Cardiac septum (tissue), 1 donor: ENCODE measurements at places on chromosomes 1 and 21. TPM values are rescaled to one million over a fixed set of nuclear protein-coding genes. Genes with fewer than 3 reads are reported as not detected.

GRCh38 chr1:86706018-86706635 is 1.8 kb downstream of the SH3GLB1 start:
- no peak for DNase-seq

DNA sequence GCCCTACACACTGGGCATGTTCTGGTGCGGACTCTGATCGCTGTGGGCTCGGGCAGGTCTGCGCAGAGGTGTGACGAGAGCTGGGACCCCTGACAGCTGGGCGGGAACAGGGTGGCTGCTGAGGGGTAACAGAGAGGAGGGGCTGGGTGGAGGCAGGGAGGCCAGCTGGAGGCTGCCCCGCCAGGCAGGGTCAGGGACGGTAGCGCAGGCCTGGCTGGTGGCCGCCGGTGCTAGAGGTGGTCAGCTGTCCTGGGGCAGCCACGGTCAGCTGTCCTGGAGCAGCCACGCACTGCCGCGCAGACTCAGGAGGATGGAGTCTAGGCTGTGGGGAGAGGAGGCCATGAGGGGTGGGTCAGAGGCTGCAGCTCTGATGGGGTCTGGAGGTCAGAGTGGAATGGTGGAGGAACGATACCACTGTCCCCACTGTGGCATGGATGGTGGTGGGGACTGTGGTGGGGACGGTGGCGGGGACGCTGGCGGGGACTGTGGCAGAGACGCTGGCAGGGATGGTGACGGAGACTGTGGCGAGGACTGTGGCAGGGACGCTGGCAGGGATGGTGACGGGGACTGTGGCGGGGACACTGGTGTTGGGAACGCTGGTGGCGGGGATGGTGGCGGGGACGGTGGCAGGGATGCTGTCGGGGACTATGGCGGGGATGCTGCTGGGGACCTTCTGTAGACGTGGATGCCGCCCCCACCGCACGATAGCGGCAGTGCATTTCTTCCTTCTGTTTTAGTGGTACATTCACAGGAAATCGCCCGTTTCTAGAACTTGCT is 21.3 kb upstream of the LRRC3 start:
- peak; percentile 55 for DNase-seq

DNA sequence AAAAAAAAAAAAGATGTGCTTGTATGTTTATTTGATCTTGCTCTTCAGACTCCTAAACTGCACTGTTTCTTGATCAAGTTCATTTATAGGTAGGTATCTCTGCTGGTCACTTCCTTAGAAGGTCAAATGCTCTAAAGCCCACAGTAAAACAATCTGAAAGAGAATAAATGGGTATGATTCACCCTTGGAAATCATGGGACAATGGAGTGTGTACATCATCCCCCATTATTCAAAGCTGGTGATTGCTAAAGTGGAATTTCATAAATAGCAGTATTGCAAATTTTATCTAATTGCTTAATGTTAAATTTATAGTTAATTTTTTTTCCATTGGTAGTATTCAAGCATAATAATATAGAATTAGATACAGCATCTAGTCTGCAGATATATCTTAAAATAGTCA is 53.4 kb downstream of the MIER1 start:
- DNase-seq = no peak

GRCh38 chr21:44424608-44425306 is 30.6 kb upstream of the LRRC3 start:
- DNase-seq = peak; percentile 63

ZMYND12 gene
- total RNA-seq = 1.6 TPM

RHBG gene
- total RNA-seq = not detected

PEX11B gene
- total RNA-seq = 17.4 TPM

OR2T33 gene
- total RNA-seq = not detected

TAF5L gene
- 12.5 TPM for total RNA-seq

SLC35A3 gene
- total RNA-seq = 9.8 TPM
